SHP77 treated with DMSO at 0.1 percent for 48 hours (cell line): ENCODE measurements at places on chromosomes 2 and 18.

DNA sequence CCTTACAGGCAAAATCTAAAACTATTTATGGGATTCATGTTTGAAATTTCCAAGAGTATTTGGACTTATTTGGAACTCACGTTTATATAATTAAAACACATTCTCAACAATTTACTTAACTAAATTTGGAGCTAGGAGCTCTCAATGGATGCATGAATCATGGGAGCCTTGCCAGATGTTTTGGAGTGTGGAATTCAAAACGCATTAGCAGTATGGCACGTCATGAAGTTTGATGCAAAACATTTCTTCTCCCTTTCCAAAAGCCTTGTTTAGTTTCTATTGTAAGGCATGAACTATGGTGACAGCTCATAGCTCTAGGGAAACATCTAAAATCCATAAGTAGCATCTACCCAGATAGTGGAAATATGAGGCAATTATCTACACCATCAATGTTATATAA is 701.6 kb downstream of the SATB2 start:
- DNase-seq: no peak

- no peak for DNase-seq
These were observed 164.4 kb downstream of the PDE11A start for GRCh38 chr2:177908182-177908581.

DNA sequence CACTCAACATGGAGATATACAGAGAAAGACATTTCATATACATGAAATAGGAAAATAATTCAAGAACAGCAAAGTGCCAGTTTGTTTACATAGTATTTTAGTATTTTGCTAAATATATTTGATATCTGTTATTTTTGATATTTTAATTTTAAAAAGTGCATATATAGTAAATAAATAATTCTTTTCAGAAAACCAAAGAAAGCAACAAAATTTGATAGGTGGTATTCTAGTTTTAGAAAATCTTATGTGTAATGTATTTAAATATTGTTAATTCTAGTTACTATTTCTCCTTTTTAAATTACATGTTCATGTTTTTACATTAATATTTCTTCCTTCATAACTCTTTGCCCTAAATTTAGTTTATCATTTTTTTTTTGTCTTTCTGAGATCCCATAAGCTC is 34.5 kb upstream of the FAM171B start:
- DNase-seq: no peak

DNA sequence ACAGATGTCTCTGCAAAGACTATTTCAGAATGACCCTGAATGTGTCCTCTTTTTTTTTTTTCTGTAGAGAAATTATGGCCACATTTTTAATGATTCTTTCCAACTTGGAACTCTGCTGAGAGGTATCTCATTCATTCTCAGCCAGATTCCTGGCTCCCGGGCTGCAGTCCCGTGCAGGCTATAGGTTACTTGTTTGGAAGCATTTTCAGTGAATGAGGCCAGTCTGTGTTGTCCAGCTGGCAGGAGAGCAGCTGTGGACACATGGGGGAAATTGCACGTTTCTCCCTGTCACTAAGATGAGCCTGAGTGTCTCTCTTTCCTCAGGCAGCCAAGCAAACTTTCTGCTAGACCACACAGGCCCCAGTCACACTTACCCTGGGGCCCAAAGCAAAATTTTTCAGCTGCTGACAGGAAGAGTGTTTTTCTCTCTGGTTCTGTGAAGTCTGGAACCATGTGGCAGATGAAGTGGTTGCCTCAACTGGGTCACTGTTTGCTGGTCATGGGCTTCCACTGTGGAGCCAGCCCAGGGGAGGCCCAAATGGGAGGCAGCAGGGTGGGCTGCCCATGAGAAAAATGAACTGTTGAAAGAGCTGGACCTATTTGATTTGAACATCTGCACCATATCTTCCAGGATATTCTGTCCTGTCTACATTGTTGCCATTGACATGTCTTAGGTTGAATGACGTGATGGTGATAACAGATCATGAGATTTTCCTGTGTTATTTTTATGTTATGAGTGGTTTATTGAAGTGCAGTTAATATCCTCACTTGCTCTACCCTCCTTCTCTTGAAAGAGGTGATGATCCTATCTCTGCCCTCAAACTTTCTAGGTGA is 431.2 kb downstream of the LPIN1 start:
- peak; percentile 79 for DNase-seq

- DNase-seq: no peak
These were observed 5.8 kb downstream of the HDLBP start for GRCh38 chr2:241309684-241310117.

GRCh38 chr2:102387763-102388546 is 32.4 kb downstream of the IL18R1 start:
- no peak for DNase-seq

DNA sequence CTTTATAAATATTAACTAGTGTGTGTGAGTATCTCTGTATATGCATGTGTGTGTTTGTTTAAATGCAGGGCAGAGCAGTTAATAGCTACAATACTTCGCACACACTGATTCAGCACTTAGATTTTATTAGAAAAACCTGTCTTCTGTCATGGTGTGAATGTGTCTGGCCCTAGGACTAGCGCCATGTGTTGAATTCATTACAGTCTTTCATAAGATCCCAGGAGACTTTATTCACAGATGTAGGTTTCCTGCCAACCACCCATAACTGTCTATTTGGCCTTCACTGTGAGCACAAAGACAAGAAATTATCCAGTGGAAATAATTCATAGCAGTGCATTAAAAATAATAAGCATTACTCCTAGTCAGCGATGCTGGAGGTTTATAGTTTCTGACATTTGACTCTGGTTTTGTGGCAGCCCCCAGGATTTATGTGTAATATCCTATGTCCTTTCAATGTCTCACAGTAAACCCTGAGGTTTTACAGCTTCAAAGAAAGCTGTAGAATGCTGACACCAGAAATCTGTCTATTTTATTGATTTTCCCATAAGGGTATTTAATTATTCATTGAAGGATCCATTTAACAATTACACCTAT is 93.9 kb downstream of the ZNF804A start:
- DNase-seq: no peak

DNA sequence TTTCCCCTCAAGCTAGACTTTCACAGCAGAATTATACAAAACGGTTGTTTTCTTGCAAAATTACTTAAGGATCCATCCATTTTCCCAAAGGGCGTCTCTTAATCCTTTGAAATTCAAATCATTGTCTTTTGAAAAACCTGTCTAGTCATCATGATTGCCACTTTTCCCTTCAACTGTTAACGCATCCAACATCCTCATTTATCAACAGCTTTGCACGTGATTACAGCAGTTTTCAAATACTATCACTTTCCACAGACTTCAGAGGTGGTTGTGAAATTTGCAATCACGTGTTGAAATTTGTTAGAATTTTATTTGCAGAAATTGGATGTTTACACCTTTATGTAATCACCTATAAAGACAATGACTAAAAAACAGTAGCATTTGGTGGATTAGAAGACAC is 304.4 kb upstream of the SLC39A10 start:
- DNase-seq: no peak

- DNase-seq: no peak
These were observed 15.9 kb upstream of the LHCGR start for GRCh38 chr2:48771241-48772014.

GRCh38 chr2:23423062-23423872 is 38.3 kb downstream of the KLHL29 start:
- no peak for DNase-seq

GRCh38 chr2:69177785-69178636 is 165.0 kb downstream of the ANTXR1 start:
- DNase-seq: no peak

- DNase-seq: no peak
These were observed 23.1 kb downstream of the PSD4 start for GRCh38 chr2:113196839-113197238.

- DNase-seq: no peak
These were observed 756.1 kb upstream of the DDX18 start for GRCh38 chr2:117058366-117058765.

DNA sequence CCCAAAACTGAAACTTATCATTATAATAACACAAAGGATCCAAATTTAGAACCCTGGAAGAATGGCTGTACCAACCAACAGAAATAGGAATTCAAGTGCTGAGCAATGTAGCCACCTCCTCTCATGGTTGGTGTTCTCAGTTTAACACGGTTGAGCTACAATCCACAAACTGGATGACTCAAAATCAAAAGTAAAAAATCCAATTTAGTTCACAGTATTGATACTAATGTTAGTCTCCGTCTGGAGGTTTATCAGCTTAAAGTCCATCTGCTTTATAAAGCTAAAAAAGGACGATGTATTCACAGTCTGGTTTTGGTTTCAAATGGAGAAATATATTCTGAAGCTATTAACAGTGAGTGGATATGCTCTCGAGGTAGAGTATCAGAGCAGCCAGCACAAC is 40.5 kb downstream of the CNTNAP5 start:
- DNase-seq: no peak

- no peak for DNase-seq
These were observed 139.1 kb downstream of the CYP26B1 start for GRCh38 chr2:72008608-72009007.

DNA sequence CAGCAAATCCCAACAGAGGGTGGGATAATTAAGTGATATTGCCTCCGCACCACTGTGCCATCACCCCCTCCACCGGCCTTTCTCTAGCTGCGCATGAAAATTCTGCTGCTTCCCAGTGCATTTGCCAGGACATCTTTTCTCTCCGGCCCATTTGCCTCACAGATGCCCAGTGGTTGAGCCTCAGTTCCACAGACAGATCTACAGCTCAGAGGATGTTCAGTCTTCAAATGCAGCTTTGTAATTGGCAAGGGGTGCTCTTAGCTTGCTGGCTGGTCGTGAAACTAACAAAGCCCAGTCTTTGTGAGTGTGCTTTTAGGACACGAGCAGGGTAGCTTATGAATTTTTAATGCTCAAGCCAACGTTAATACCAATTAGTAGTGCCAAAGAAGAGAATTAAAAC is 253.3 kb upstream of the REV1 start:
- no peak for DNase-seq

DNA sequence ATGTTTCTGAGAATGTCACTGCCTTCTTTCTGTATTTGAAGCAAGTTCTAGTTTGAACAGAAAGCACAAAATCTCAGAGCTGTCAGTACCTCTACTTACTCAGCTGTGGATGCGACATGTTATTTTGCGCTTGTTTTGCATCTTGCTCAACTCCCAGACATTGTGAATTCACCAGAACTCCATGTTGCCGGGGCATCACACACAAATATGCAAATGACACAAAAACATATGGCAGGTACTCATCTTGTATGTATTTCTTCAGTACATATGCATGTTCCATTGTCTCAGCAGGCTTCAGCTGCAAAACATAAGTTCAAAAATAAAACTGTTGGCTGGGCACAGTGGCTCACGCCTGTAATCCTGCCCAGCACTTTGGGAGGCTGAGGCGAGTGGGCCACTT is 30.8 kb downstream of the ADCY3 start:
- no peak for DNase-seq

DNA sequence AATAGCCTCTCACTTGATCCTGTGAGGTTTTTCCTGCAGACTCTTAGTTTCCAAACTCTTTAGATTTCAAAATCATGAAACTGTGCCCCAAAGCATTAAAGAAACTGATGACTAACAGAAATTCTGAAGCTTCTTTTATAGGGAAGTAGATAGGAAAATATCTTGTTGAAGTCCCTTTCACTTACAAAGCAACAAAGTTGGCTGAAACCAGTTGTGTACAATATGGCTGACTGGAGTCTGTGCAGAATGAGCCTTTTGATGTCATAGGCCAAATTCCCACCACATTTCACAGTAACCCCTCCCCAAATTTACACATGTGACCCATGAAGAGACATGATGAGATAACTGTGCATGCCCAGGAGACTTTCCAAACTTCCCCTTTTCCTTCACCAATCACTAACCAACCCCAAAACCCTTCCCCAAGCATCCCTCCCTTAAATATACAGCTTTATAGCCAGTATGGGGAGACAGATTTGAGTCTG is 61.7 kb upstream of the NCK2 start:
- DNase-seq: no peak

- no peak for DNase-seq
These were observed 151.0 kb upstream of the GATA6 start for GRCh38 chr18:22018366-22018765.

GRCh38 chr2:239073270-239073669 is 225.4 kb downstream of the TWIST2 start:
- no peak for DNase-seq

DNA sequence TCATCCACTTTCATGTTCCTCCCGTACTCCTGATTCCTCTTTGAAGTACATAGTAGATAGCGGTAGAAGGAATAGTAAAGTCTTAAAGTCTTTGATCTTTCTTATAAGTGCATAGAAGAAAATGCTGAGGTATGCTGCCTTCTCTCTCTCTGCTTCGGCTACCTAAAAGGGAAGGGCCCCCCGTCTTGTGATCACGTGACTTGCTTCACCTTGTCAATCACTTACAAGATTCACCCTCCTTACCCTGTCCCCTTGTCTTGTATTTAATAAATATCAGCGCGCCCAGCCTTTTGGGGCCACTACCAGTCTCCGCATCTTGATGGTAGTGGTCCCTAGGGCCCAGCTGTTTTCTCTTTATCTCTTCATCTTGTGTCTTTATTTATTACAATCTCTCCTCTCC is 932.2 kb upstream of the FANCL start:
- no peak for DNase-seq

DNA sequence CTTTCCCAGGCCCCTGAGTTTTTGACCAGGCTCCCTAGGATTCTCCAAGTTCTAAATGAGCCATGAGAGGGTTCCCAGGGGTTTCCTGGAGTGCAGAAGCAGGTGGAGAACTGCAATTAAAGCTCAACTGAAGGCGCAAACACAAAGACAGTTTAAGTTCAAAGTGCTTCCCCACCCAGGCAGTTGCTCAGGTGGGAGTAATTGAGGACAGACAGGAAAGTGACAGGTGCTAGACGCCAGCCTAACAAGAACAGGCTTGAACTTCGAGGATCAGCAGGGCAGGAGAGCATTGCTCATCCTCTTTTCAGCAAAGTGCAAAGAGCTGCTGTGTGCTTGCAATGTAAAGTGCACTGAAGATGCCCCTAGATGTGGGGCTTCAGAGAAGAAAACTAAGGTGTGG is 77.2 kb upstream of the ST8SIA3 start:
- DNase-seq: no peak

- DNase-seq: no peak
These were observed 28.4 kb upstream of the FHOD3 start for GRCh38 chr18:36269157-36269556.

DNA sequence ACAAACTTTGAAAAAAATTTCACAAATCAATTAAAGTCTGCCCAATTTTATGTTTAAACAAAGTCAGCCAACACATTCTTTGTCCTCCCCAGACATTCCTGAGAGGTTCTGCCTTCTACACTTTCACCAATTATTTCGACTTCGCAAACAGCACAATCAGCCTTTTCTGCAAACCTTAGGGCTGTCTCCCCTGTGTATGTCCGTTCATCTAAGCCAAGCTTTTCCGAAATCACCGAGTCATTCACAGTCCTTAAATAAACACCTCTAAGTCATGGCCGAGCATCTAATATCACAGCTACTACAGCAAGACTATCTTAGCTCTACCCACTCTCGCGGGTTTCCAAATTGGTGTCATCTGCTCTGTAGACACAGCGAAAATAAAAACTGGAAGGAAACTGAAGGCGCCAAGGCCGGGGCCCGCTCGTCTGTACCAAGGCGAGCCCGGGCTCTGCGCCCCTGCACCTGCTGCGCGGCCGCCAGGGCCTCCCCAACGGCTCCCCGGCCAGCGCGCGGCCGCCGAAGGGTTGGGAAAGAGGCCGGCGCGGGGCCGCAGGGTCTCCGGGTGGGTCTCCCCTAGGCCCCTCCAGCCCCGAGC is 730 bp downstream of the ODC1 start:
- peak; percentile 27 for DNase-seq
